ENCODE measurements at places on chromosomes 5 and 9. TPM values are rescaled to one million over a fixed set of nuclear protein-coding genes. Genes with fewer than 3 reads are reported as not detected.

CYSRT1 gene
- 2.9 TPM for total RNA-seq

TRIM36 gene
- 0.76 TPM for total RNA-seq

MARCHF3 gene
- total RNA-seq = 1.5 TPM

SYK gene
- 7.5 TPM for total RNA-seq

TEX48 gene
- not detected for total RNA-seq

ROR2 gene
- 0.98 TPM for total RNA-seq

CCDC171 gene
- 1.8 TPM for total RNA-seq

SURF2 gene
- 22.8 TPM for total RNA-seq

IPO11 gene
- 18.9 TPM for total RNA-seq

NTRK2 gene
- total RNA-seq = under 0.01 TPM

NUDT12 gene
- 4.6 TPM for total RNA-seq

LHX6 gene
- total RNA-seq = under 0.01 TPM

MED10 gene
- 17.7 TPM for total RNA-seq
